SHP77 (cell line): ENCODE measurements at places on chromosomes 6 and 20.

- no peak for DNase-seq
These were observed 176.1 kb upstream of the CEP162 start for GRCh38 chr6:84403545-84403944.

- DNase-seq = no peak
These were observed 83.0 kb downstream of the SNX5 start for GRCh38 chr20:17885544-17885943.

DNA sequence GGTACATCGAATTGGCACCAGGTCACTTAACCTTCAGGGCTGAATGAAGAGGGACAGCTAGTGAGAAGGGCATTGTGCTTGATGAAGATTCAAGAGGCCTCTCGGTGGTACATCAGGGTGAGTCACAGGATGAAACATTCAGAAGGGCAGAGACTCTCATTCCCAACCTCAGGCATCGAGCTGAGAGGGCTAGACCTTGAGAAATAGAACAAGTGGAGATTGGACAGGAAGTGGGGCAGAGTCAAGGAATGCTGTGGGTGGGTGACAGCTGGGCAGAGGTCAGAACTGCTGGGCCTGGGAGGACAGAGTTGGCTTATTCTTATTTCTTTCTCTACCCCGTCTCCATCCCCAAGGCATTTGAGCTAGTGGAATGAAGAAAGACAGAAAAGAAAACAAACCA lies 126.0 kb downstream of the SCML4 start:
- no peak for DNase-seq

GRCh38 chr6:125188594-125189203 lies 35.1 kb downstream of the TPD52L1 start:
- DNase-seq = no peak

- no peak for DNase-seq
These were observed 104.7 kb downstream of the ARMC2 start for GRCh38 chr6:108952776-108953486.

GRCh38 chr6:16045238-16045637 lies 83.6 kb upstream of the MYLIP start:
- DNase-seq = no peak

- no peak for DNase-seq
These were observed 212.9 kb downstream of the QKI start for GRCh38 chr6:163627274-163628062.

DNA sequence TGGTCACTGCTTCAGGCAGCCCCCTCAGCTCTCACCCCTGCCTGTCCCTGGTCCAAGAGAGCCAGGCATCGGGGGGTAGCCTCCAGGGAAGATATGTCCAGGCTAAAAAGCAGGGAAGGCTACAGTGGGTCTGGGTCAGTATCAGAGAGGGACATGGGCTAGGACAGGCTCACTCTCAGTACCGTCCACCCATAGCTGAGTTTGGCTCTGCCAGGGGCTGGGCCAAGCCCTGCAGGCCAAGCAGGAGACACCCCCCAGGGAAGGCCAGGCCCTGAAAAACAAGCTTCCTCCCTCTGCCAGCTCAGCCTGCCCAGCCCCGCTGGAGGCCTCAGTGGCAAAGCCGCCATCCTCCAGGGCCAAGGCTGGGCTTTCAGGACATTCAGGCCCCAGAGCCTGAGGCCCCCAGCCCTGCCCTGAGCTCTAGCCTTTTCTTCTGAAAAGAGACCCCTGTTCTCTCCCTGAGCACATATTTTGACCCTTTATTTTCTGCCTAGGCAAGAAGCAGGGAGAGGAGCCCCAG lies 28.6 kb upstream of the TGM2 start:
- no peak for DNase-seq

DNA sequence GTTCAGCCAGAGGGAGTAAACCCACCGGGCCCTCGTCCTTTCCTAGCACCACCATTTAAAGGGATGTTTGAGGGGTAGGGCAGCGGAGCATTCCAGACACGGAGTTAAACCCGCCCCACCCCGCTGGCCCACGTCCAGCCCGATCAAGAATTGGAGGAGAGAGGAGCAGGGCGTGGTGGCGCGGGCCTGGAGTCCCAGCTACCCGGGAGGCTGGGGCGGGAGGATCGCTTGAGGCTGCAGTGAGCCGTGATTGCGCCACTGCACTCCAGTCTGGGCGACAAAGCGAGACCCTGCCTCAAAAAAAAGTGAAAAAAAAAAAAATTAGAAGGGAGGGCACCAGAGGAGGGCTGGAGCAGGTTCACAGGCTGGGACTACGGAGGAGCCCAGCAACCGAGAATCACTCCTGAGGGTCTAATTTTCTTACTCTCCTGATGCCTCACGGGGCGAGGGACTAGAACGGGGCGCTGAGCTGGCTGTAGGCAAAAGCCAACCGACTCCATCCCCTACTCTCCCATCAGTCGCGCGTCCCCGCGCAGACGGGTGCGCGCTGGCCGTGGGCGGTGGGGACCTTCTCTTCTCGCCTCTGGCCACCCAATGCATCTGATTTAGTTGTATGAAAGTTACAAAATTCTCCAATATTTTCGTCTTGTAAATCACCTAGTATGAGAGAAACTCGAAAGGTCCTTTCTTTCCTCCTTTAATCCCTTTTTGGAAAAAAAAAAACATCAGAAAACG lies 6.1 kb upstream of the HSPA1B start:
- DNase-seq = peak; percentile 65

DNA sequence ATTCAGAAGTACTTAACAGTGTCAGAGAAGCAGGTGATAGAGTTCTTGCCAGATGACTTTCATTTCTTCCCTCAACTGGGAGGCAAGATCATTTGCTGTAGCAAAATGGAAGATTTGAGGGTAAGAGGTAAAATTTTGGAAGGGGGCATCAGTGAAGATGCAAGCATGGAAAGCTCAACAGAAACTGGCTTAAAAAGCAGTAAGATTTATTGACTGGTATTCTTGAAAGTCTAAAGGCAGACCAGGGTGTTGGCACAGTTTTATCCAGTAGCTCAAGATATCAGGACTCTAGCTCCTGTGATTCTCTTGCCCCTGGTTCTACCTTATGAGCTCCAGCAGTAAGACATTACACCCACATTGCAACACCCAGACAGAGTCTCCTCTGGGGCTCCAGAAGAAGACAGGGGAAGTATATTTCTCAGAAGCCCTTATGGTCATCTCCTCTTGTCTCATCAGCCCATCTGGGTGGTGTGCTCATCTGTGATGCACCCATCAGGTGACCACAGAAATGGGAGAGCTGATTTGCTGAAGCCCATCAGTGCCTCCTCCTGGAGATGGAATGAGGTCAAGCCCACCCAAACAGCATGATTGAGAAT lies 16.0 kb upstream of the MOCS1 start:
- DNase-seq = no peak

DNA sequence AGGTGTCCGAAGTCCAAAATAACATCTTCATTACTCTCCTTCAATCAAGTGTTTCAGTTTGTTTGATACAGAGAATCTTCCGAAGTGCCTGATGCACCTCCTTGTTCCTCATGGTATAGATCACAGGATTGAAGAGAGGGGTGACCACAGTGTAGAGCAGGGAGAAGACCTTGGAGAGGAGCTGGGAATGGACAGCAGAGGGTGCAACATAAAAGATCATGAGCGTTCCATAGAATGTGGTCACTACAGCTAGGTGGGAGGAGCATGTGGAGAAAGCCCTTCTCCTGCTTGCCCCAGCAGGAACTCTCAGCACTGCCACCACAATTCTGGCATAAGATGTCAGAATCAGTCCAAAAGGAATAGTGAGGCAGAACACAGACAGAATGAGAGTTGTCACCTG lies 11.9 kb downstream of the OR12D1 start:
- no peak for DNase-seq

GRCh38 chr6:7041511-7042026 lies 66.2 kb upstream of the RREB1 start:
- no peak for DNase-seq

GRCh38 chr6:158042245-158042798 lies 60.7 kb downstream of the SYNJ2 start:
- DNase-seq = no peak

DNA sequence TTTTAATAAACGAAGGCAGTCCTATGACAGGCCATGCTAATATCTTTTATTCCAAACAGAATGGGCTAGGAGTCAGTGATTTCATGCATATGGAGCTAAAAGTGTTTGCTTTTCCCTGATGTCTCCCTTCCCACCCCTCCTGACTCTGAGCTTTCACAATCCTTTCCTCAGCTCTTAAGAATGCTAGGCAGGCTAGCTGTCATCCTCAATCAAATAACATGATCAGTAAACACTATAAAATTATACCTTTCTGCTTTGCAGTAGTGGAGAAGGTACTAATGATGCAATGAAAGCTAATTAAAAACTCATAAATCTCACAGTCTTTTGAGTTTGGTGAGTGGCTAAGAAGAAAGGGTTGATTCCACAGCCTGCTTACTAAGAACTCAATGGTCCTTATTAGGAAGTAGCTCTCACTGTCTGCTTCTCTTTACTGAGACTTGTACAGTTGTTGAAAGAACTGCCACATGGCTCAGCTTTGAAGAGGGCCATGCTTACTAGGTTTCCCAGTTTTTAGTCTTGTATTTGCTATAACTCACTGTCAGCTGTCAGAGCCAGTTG lies 250.9 kb upstream of the JAG1 start:
- DNase-seq = no peak

DNA sequence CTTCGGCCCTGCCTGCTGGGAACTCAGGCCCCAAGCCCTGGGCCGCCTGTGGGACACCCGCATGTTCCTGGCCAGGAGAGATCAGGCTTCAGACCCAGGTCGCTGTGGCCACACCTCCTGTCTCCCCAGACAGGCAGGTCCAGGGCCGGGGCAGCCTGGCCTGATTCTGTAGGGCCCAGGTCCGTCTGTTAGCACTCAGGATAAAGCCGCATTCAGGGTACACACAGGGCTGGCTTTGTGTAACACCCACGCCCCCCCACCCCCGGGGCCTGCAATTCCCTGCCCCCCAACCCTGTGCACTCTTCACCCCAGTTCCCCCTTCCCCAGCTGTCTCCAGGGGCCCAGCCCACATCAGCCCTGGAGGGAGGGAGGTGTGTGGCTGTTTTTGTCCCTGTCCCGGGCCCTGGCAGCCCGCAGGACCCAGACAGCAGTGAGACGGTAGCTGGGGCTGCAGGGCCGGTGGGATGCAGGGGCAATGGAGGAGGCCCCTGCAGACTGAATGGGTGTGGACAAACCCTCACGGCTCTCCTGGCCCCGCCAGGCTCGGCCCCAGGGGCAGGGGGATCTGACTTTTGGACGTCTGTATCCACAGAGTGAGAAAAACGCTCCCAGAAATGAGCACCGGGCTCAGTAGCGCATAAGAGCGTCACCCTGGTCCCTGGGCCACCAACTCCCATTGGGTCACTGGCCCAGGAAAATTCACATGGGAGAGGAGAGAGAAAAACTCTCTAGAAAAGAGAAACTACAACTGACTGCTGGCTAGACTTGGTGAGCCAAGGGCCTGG lies 42.4 kb upstream of the ZBP1 start:
- DNase-seq = no peak

DNA sequence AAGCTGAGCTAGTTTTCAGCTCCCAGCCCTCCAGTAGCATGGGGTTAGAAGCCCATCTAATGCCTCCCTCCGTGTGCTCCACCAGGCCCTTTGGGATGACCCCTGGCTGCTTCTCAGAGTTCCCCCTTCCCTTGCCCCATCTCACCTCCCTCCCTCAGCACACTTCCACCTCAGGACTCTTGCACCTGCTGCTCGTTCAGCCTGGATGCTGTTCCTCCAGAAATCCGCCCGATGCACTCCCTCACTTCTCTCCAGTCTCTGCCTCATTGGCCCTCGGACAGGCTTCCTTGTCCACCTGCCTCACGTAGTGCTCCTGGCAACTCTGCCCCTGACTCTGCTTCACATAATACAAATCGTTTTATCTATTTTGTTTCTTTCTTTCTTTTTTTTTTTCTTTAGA lies 26.8 kb downstream of the FGD2 start:
- DNase-seq = no peak

GRCh38 chr20:48193627-48194425 lies 408.5 kb upstream of the SULF2 start:
- no peak for DNase-seq

DNA sequence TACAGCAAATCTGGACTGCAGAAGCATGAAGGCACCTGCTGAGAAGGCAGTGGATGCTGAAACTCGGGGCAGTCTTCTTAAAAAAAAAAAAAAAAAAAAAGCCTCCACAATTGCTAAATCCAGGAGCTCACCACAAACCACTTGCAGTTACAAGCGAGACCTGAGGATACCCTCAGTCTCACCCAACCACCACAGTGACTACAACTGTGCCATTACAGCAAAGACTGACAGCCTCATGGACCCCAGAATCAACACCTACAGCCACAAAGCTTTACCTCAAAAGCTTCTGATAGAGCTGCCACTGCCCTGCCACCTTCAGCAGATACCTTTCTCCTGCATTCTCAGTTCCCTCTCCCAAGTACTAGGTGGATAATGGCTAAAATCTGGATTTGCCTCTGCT lies 9.0 kb downstream of the COL21A1 start:
- no peak for DNase-seq

DNA sequence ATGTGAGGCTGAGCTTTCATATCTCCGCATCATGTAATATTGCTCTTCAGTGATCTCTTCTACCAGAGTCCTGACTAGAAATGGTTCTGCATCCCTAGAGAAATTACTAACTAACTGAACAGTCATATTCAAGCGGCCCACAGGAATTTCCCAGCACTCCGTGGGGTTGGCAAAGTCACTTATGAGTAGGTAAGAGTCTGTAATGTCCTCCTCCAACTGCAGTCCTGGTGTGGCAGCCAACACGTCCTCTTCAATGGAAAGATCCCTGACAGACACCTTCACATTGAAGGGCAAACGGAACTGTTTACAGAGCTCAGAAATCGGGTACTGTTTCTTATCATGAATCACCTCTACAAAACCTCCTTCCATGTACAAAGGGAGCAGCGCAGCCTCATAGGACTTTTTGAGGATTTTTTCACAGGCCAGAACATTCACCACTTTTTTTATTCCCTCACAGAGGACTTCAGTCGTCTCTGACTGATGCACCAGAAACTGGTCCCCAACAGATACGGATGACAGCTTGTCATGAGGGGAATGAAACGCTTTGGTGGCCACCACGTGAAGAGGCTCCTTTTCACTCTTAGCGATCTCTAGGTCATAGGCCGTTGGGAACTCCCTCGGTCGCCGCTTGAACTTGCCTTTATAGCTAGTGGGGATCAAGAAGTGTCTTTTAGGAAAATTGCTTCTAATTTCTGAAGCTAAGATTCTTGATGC lies 87.7 kb downstream of the THEMIS start:
- no peak for DNase-seq

- no peak for DNase-seq
These were observed 68.9 kb downstream of the MAN1A1 start for GRCh38 chr6:119280668-119281067.

GRCh38 chr6:3848925-3849605 lies at the start of gene FAM50B:
Gene FAM50B, plus strand, starts transcription at chr6:3849373. Its CDS starts 439 bp downstream, at chr6:3849812.
- DNase-seq = peak; percentile 73

GRCh38 chr6:1614448-1615150 lies 4.9 kb downstream of the FOXC1 start:
- DNase-seq = peak; percentile 38

DNA sequence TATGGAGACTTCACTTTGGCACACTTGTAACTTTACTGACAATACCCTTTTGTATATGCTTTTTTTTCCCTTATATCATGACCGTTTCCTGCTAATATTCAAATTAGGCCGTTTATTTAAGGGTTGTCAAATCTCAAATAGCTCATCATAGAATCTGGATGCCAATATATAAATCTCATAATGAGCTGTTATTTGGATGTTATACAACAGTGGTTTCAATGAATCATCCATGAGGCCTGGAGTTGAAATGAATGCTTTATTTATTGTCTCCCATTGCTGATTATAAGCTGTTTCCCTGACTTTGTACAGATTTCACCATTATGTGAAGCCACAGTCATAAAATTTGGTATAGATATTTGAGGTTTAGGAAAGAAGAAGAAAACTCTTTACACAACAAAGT lies 256.1 kb downstream of the PLCB1 start:
- no peak for DNase-seq
